GM12892 (cell line): ENCODE measurements at places on chromosomes 7 and 10.

DNA sequence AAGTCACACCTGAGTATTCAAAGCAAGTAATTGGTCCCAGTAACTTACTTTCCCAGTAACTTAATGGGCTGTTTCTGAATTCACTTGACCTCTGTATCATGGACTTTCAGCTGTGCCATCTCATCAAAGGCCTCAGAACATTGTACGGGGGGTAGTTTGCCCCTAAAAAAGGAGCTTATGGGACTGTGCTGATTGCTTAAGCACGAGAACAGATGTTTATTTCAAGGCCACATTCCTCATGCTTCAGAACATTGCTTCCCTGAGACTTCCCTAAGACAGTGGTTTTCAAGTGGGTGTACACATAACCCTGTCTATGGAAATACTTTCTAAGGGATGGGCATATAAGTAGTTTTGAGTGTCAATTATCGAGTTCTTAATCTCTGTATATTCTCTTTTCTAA is 26.8 kb downstream of the CALCR start:
- no peak for DNase-seq

DNA sequence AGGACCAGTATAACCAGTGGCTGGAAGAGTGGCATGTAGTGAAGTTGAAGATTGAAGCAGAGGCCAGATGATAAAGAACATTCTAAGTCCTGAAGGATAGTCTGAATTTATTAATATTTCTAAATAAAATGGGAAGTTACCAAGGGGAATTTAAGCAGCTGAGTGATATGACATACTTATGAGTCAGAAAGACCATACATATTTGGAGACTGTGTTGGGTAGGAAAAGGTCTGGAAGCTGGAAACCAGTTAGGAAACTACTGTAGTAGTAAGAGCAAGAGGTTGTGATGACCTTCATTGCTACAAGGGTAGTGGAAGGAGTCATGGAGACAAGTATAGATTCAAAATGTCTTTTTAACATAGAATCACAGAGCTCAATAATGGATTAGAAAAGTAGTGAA is 752.3 kb downstream of the SUGCT start:
- no peak for DNase-seq

DNA sequence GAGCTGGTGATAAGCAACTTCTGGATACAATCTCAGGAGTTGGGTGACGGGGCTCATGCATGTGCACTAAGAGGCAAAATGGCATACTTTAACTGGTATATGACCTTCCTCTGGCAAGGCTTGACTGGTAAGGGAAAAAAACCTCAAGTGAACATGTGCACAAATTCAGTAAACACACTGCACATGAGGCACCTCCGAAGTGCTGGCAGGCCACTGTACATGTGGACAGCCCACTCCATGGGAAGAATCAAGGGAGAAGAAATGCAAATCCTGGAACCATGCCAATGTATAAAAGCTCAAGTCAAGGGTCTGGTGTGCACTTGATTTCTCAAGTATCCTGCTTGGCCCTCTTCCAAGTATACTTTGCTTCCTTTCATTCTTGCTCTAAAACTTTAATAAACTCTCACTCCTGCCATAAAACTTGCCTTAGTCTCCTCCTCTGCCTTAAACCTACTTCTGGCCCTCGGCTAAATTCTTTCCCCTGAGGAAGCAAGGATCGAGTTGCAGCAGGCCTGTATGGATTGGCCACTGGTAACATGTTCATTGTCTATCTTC is 167.2 kb downstream of the RAMP3 start:
- no peak for DNase-seq

- no peak for DNase-seq
These were observed 57.4 kb upstream of the ADO start for GRCh38 chr10:62746951-62747729.

DNA sequence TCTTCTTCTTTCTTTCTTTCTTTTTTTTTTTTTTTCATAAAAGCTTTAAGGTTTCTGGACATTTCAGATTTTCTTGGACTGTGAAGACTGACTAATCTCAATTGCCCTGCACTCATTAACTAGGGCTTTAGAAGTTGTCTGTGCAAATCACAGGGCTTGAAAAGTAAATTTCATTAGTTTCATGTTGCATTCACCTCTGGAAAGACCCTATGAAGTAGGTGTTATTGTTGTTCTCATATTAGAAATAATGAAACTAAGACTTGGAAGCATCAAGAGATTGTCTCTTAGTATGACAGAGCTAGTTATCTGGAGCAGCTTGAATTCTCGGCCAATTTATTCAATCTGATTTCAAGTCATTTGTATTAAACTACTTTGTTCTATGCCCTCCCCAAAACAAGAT is 28.2 kb upstream of the SEMA3D start:
- no peak for DNase-seq

DNA sequence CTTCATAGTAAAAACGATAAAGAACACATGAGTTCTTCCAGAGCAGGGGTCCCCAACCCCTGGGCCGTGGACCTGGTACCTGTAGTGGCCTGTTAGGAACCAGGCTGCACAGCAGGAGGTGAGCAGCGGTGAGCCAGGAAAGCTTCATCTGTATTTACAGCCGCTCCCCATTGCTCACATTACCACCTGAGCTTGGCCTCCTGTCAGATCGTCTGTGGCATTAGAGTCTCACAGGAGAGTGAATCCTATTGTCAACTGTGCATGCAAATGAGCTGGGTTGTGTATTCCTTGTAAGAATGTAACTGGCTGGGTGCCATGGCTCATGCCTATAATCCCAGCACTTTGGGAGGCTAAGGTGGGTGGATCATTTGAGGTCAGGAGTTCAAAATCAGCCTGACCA is 229.5 kb downstream of the CNTNAP2 start:
- no peak for DNase-seq

DNA sequence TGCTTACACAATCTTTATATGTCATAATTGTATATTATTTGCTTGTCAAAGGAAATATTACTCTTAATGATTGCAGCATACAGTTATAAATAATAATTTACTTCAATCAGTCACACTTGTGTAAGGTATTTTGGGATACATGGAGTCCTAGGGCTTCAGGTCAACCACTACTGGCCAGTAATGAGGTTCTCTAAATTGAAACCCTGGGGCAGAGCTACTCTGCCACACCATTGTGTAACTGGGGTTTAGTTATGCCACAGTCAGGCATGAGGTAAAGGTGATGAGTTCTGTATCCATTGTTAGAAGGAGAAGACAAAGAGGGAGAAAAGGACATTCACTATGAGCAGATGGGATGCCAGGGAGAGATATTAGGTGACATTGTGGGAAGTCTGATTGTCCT is 117.4 kb downstream of the RNLS start:
- no peak for DNase-seq

DNA sequence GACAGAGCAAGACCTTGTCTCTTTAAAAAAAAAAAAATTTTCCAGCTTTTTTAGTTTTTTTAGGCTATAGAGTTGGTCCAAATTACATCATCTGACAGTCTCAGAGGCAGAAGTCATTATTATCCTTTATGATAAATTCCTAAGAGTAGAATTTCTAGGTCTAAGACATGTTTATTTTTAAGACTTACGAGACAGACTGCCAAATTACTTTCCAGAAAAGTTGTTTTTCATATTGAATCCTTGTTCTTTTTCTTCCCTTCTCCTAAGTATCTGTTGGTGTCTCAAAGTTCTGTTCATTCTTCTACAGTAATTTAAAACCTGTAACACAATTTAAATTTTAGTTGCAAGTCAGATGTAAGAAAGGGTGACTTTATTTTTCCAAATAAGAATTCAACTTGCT is 421.4 kb downstream of the GALNT17 start:
- DNase-seq = no peak

DNA sequence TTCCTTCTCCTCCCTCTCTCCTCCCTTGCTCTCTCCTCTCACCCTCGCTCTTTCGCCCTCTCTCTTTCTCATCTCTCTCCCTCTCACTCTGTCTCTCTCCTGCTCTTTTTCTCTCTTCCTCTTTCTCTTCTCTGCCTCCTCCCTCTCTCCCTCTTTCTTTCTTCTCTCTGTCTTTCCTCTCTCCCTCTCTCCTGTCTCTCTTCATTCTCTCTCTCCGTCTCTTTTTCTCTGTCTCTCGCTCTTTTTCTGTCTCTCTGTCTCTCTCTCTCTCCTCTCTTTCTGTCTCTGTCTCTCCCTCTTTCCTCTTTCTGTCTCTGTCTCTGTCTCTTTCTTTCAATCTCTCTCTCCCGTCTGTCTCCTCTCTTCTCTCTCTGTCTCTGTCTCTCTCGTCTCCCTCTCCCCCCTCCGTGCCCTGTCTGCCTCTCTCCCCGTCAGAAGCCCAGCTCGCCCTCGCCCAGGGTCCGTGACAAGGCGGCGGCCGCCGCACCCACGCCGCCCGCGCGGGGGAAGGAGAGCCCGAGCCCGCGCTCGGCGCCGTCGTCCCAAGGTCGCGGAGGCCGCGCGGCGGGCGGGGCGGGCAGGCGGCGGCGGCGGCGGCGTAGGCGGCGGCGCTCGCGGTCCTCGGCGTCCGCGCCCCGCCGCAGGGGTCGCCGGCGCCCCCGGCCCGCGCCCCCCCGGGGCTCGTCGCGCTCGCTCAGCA is 21.3 kb upstream of the HSPB1 start:
- no peak for DNase-seq

DNA sequence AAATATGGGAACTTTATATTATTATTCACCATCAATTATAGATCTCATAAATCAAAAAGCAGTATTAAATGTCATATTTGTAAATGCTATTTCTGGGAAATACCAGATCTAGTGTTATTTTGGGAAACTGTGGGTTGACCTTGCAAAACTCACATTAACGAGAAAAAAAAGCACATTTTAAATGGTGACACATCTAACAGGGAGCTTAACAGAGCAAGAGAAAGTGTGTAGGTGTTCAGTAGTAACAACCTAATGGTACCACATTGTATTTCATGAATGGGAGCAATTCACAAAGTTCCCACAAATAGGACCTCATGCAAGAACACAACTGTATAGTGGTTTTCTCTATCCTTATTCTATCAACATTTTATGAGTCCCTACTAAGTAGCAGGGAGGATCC is 26.2 kb upstream of the HDAC9 start:
- DNase-seq = no peak

GRCh38 chr10:80739328-80739727 is 201.6 kb downstream of the SH2D4B start:
- no peak for DNase-seq

DNA sequence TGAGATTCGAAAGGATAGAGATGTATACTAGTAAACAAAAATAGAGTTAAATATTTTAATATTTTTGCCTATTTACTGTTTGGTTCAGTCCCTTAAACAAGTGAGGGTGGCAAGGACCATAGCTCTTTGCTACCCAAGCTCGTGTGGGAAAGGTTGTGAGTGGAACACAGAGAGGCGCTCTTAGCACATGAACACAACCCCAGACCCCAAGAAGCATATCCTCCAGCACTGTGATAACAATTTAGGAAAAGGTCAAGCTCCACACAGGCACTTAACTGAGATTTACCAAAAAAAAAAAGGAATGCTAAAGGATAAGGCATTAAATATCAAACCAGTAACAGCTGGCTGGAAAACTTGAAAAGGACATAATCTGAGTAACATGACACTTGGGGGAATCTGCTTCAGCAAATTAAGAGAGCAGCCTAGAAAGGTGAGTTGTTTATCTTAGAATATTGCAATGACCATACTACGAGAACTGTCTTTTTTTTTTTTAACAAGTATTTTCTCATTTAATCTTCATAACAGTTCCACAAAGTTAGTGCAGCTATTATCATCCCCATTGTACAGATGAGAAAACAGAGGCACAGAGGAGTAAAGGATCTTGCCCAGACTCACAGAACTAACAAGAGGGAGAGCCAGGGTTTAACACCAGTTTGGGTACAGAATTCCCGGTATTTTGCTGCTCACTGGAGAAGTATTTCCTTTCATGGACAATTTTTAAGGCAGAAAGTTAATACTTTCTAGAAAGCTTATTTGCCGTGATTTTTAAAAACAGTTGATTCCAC is 303.5 kb upstream of the AOAH start:
- no peak for DNase-seq

- DNase-seq = no peak
These were observed 45.9 kb downstream of the COL1A2 start for GRCh38 chr7:94440451-94441039.

DNA sequence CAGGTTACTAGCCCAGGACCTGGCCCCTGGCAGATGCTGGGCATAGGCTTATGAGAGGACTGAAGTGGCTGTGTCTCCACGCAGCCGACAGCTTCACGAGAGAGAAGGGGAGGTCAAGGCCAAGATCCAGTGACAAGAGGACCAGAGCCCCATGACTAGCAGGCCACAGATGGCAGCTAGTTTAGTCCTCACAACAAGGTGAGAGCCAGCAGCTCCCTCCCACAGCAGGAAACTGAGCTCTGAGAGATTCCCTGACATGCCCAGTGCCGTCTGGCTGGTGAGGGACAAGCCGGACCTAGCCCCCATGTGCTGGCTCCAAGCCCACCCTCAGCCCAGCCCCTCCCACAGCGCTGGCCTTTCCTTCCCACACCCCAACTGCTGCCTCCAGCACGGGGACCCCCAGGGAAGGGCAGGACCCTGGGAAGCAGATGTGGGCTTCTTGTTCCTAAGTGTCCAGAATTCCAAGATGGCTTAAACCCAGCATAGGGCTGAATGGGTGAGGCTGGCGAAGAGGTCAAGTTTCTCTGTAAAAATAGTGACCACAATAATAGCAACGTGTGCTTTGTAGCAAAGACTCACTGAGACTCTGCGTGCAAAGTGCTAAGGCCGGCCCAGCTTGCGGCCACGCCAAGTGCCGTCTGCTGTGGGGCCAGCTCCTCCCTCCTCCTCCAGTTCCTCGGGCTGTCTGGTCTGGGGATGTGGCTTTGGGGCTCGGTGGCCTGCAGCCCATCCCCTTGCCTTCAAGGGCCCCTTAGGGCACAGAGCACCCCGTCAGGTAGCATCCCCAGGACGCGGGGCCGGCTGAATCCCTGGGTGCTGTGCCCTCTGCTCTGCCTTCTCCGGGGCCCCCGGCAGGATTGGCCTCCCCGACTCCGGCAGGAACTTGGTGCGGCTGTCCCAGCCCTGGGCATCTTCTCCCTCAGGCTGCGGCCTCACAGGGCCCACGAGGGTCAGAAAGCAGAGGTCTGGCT is 7.8 kb upstream of the FAM20C start:
- DNase-seq = no peak

DNA sequence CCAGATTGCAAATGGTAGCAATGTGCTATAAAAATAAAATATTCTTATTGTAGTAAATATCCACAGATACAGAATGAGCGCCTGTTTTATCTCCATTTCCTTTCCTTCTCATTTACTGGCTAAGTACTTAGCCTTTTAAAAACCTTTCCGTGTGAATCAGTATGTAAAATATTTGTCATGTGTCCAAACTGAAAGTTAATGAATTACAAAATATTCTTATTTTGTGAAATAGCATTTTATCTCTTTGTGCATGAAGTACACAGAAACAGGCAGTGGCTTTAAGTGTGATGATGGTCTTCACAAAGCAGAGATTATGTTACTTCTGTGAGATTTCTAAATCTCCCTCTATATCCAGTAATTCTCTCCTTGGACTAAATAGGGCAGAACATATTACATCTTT is 56.7 kb upstream of the KIAA1217 start:
- DNase-seq = no peak

- DNase-seq = no peak
These were observed 830 bp downstream of the TRUB1 start for GRCh38 chr10:114938856-114939193.

GRCh38 chr10:66187053-66187733 is 738.6 kb upstream of the LRRTM3 start:
- no peak for DNase-seq

- no peak for DNase-seq
These were observed 108.9 kb upstream of the MEOX2 start for GRCh38 chr7:15795393-15795792.

- no peak for DNase-seq
These were observed 1176.9 kb downstream of the TYW1 start for GRCh38 chr7:68173513-68173912.

GRCh38 chr7:91327346-91327745 is 63.1 kb downstream of the FZD1 start:
- no peak for DNase-seq
